ENCODE measurements at places on chromosomes 7 and 10. TPM values are rescaled to one million over a fixed set of nuclear protein-coding genes. Genes with fewer than 3 reads are reported as not detected.

- DNase-seq = peak; percentile 70
Observed at GRCh38 chr10:64039198-64039597, 518.0 kb downstream of the REEP3 start.

DNA sequence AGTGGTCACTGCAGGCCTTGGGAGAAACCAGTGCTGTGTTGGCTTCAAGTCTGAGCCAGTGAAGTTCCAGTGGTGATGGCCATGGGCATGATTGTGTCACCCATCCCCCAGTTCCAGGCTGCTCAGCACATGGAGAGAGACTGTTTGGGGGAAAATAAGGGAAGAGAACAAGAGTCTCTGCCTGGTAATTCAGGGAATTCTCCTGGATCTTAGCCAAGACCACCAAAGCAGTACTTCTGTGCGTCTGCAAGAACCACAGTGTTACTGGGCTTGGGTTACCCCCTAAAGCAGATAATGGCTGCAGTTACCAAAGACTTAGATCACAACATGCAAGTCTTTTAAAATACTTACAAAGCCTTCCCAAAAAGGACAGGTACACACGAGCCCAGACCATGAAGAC is 225.0 kb upstream of the SEMA3C start:
- no peak for DNase-seq

- peak; percentile 18 for DNase-seq
Observed at GRCh38 chr7:133545618-133546017, 292.7 kb downstream of the EXOC4 start.

DNA sequence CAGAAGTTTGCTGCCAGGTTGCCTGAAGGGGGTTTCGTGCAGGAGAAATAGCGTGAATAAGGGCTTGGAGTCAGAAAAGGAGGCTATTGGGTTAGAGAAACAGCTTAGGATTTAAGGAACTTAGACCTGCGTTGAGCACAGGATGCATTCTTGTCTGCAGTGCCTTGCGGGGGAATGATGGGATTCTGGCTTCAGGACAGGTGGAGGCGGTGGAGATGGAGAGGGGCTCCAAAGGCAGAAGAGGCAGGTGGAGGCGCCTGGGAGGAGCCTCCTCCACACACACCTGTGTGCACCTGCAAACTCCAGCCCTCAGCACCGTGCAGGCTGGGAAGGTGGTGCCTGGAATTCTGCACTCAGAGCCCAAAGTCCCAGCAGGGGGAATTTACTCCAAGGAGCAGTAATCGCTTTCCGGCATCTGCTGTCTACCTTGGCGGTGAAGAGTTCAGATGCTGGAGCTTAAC is 1.8 kb downstream of the CLIP2 start:
- no peak for DNase-seq

DNA sequence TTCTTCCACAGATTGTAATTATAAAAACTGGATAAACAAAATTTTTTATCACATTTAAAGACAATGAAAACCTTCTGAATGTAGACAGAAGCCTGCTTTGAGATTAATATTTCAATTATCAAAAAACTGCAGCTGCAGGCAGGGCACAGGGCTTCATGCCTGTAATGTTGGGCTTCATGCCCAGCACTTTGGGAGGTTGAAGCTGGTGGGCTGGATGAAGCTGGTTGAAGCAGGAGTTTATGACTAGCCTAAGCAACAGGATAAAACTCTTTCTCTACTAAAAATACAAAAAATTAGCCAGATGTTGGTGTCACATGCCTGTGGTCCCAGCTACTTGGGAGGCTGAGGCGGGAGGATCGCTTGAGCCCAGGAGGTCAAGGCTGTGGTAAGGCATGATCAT is 41.2 kb downstream of the PDZD8 start:
- DNase-seq = peak; percentile 34

GRCh38 chr10:77771851-77772250 is 134.2 kb upstream of the KCNMA1 start:
- no peak for DNase-seq

DNA sequence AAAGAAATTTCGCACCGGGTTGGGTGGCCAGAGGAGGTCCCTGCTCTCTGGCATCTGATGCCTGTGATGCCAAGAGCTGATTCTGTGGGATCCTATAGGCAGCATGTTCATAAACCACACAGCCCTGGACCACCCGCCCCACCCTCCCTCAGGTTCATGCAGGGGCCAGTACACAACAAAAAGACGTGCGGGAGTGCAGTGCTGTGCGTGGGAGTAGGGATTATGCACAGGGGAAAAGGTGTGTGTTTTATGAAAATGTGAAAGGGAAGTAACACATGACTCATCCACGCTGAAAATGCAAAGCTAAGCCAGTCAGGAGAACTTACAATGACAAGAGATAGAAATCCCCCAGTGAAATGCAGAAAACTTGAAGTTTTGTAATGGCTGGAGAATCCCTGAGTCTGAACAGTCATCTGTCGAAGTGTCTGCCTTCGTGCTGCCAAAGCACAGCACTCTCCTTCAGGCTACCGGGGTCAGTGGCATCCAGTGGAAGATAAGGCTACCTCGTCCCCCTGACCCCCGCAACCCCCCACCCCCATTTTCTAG is 1.1 kb downstream of the KIAA1217 start:
- DNase-seq = peak; percentile 89

- DNase-seq = no peak
Observed at GRCh38 chr10:132970641-132971438, 28.5 kb upstream of the CFAP46 start.

DNA sequence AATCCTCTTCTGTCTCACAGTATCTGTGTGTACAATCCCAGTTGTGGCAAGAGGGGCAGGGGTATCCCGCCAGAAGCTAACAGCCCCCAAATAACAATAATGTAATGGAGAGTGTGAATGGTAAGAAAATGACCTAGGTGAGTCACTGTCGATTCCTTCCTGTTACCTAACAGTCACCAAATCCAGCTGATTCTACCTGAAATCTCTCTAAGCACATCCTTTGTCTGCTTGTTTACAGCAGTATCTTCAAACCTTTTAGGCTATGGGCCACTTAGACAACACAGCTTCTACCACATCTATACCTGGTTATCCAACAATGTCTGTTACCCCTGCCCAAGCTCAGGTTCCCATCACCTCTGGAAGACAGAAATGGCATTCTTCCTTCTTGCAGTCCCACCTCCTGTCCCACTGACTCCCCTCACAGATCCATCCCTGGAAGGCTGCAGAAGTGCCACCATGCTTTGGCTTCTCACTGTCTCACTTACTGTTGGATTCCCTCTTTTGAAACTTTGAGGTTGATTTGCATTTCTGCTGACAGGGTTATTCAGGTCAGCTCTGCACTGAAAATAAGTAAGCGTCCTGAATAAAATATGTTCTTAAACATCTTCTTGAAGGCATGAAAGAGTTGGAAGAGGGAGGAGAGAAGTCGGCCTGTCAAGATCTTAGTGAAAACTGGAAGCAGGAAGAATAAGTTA is 13.1 kb downstream of the PIP4K2A start:
- DNase-seq = no peak

DNA sequence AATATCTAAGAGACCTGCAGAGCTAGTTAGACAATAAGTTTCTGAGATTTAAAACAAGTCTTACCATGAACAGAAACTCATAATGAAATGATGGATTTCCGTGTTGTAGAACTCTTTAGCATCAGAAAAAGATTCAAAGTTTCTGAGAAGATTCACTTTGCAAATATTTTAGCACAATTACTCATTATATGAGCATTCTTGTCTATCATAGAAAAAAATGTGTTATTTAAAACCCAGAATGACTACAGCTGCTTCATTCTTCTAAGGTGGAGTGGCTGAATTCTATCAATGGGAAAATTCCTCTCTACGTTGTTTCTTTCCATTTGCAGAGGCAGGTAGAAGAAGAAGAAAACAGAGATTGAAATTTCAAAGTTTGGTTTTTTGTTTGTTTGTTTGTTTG is 21.0 kb upstream of the RALA start:
- DNase-seq = no peak

DNA sequence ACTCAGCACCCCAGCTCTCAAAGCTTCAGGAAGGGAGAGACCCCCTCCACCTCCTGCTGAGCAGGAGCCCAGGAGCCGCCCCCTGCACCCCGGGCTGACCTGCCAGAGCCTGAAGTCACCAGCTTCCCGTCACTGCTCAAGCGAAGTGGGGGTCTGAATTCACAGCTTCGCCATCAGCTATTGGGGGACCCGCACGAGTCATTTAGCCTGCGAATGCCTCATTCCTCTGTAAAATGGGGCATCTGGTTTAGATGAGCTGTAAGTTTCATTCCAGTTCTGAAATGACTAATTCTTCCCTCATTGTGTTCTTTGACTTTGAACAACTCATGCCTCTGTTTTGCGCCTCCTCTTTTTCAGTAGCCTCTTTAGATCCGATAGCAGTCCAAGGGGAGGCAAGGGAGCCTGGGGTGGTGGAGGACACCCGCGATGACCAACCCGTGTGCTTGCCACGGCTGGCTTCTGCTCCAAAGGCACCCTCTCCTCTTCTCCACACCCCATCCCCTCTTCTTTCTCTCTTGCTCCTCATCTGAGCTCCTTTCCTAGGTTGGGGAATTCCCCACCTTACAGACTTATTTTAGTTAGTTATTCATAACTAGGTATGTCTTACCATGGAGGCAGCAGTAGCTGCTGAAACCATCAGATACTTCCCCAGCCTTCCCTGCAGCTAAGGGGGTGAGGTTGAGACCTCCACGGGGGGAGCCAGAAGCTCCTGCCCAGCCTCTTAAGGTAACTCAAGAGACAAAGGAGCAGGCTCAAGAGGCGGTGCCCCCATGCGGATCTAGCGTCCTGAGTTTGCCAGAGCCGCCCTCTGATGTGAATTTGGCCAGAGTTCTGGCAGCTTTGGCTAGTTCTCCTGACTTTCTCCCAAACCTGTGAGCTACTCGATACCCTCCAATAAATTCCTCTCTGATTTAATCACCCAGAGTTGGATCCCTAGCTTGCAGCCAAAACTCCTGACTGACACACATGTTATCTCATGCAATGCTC is 47.7 kb downstream of the RBM17 start:
- peak; percentile 64 for DNase-seq

DNA sequence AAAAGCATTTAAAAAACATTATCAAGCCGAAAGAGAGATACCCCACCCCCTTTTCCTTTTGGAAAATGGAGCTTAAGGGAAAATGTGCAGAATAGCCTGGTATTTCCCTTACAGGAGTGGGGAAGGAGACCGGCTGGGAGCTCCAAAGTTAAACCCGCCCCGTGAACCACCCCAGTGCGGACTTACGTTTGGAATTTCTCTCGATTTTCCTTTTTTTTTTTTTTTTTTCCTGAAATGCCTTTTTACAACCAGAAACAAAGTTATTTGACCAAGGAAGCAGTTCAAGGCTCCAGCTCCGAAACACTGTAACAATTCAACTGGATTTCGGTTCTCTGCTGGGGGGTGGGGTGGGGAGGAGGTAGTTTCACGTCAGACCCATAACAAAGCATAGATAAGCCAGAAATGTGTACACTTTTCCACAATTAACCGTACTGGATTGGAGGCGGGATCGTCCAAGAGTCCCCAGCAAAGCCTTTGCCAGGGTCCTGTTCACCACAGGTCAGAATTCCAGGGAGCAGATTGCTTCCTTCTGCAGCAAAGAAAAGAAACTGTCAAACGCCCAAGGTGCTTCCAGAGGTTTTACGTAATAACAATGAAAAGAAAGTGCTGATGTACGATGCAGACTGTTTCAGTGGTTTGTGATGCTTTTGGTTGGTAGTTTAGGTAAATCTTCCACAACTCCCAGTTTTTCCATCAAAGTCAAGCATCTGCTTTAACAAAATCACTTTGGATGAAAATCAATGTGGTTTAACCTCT is 6.7 kb downstream of the SKIDA1 start:
- no peak for DNase-seq

GRCh38 chr7:102292813-102293798 is 6.4 kb downstream of the SH2B2 start:
- DNase-seq = no peak

- no peak for DNase-seq
Observed at GRCh38 chr7:112176241-112176640, 30.0 kb downstream of the DOCK4 start.

DNA sequence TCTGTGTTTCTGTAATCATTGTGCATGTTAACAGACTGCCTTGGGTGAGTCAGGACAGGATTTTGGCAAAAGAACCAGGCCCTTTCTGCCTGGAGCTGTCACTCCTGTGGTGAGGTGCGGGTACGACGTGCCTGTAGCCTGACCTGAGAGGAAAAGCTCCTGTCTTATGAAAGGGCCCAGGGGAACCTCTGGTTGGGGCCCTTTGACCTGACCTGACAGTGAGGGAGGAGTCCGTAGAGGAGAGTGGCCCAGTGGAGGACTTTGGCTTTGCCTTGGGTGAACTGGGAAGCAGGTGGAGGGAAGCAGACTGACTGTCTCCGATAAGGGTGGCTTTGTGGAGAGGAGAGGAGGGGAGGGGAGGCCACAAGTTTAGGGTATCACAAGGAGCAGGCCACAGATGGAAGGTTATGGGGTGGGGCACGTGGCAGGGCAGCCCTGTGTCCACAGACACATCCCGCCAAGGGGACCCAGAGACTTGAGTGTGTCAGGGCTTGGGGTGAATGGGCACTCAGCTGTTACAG is 6.9 kb downstream of the PFKP start:
- DNase-seq = peak; percentile 52

GRCh38 chr7:134910968-134911367 is 75.3 kb upstream of the AGBL3 start:
- DNase-seq = no peak

- no peak for DNase-seq
Observed at GRCh38 chr10:6164271-6165095, 38.2 kb upstream of the PFKFB3 start.

GRCh38 chr10:104040382-104040781 is 45.3 kb downstream of the COL17A1 start:
- DNase-seq = no peak

GRCh38 chr10:88934900-88935672 is 17.5 kb downstream of the ACTA2 start:
- peak; percentile 88 for DNase-seq

DNA sequence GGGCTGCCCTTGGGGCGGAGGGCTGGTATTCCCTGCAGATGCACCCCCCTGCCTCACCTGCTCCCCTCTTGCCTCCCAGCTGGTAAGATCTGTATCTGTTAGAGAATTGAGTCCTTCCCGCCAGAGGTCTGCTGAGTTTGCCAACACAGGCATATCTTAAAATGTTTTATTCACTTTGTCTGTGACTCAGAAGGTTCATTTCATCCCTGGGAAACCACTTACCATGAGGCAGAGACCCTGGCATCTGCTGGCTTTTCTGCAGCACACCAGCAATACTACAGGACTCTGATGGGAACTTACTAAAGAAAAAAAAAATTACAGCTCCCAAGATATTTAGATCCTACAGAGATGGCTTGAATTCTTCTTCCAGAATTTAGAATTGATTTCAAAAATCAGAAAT is 131.3 kb downstream of the PLPP4 start:
- peak; percentile 18 for DNase-seq

- DNase-seq = no peak
Observed at GRCh38 chr7:111561654-111561903, 713 bp downstream of the IMMP2L start.

NEBL gene
- total RNA-seq = 3.3 TPM

PHYHIPL gene
- total RNA-seq = 0.15 TPM

GBF1 gene
- total RNA-seq = 22.4 TPM

OR2A12 gene
- total RNA-seq = not detected

ZP3 gene
- total RNA-seq = 5.0 TPM

ABCB1 gene
- total RNA-seq = 60.6 TPM

LRRTM3 gene
- total RNA-seq = not detected

NUTM2E gene
- total RNA-seq = not detected

PTPRN2 gene
- 1.2 TPM for total RNA-seq
